H1 (cell line): ENCODE measurements at places on chromosomes 12 and 14. TPM values are rescaled to one million over a fixed set of nuclear protein-coding genes. Genes with fewer than 3 reads are reported as not detected.
A peak's percentile ranks its signal among the peaks of the same experiment; 100 is the strongest.

- DNase-seq: no peak
- H3K4me3 ChIP-seq: no peak overlapping the region
- peaks cover 3% of the 10 kb centered on the region for H3K4me1 ChIP-seq
- no peak overlapping the region for H3K27ac ChIP-seq
- H3K27me3 ChIP-seq: no peaks in the 10 kb centered on the region
- no peaks in the 10 kb centered on the region for H3K36me3 ChIP-seq
Measured at GRCh38 chr14:53741479-53742232, 215.0 kb downstream of the BMP4 start.

DNA sequence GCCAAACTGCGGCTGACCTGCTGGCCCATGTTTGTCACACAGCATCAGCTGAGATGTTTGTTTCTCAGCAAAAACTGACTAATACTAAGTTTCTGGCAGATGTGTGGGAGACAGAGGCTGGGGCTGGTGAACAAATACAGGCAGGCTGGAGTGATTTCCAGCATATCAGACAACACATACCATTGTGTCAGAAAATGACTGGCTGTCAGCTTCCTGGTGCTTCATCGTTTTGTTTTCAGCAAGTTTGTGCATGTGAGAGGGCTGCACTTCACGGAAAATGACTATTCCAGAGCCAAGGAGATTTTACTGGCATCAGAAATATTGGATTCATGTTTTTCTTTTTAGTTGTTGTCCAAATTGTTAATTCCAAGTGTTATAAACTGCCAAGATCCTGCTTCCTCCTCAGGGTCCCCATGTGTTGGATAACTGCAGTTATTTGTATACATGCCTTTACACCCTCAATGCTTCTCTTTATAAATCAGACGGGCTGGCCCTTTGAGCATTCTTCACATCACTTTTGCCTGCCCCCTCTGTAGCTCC lies 145.7 kb downstream of the GALC start:
- H3K36me3 ChIP-seq: no peaks in the 10 kb centered on the region
- H3K4me1 ChIP-seq: no peaks in the 10 kb centered on the region
- H3K27me3 ChIP-seq: no peaks in the 10 kb centered on the region
- no peak overlapping the region for H3K4me3 ChIP-seq
- no peak overlapping the region for H3K27ac ChIP-seq
- DNase-seq: no peak

GRCh38 chr12:20096430-20096829 lies 271.9 kb upstream of the PDE3A start:
- no peak overlapping the region for H3K27ac ChIP-seq
- no peak overlapping the region for H3K4me3 ChIP-seq
- no peak for DNase-seq
- H3K36me3 ChIP-seq: no peaks in the 10 kb centered on the region

GRCh38 chr14:77579065-77579464 lies 37.4 kb downstream of the SPTLC2 start:
- no peaks in the 10 kb centered on the region for H3K36me3 ChIP-seq
- H3K27me3 ChIP-seq: no peaks in the 10 kb centered on the region
- H3K4me1 ChIP-seq: no peaks in the 10 kb centered on the region
- DNase-seq: no peak
- no peak overlapping the region for H3K27ac ChIP-seq

GRCh38 chr12:124233846-124234640 lies 60.9 kb upstream of the RFLNA start:
- no peak overlapping the region for H3K4me3 ChIP-seq
- H3K27me3 ChIP-seq: no peaks in the 10 kb centered on the region
- no peaks in the 10 kb centered on the region for H3K4me1 ChIP-seq
- H3K36me3 ChIP-seq: no peaks in the 10 kb centered on the region

DNA sequence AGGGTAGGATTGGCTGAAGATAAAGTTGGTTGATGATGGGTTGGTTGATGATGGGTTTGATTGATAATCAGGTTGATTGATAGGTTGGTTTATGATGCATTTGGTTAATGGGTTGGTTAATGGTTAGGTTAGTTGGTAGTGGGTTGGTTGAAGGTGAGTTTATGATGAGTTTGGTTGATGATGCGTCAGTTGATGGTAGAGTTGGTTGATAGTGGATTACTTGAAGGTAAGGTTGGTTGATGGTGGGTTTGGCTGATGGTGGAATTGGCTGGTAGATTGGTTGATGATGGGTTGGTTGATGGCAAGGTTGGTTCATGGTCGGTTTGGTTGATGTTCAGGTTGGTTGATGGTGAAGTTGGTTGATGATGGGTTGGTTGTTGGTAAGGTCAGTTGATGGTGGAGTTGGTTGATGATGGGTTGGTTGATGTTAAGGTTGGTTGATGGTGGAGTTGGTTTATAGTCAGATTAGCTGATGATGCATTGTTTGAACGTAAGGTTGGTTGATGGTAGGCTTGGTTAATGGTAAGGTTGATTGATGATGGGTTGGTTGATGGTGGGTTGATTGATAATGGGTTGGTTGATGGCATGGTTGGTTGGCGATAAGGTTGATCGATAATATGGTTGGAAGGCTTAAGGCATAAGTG lies 146.4 kb downstream of the ADGRD1 start:
- no peak for DNase-seq
- no peak overlapping the region for H3K27ac ChIP-seq
- no peaks in the 10 kb centered on the region for H3K36me3 ChIP-seq
- no peaks in the 10 kb centered on the region for H3K27me3 ChIP-seq
- no peak overlapping the region for H3K4me3 ChIP-seq

NPFF gene
- 0.80 TPM in 1 of 2 replicates, not detected in the other for total RNA-seq

DNA sequence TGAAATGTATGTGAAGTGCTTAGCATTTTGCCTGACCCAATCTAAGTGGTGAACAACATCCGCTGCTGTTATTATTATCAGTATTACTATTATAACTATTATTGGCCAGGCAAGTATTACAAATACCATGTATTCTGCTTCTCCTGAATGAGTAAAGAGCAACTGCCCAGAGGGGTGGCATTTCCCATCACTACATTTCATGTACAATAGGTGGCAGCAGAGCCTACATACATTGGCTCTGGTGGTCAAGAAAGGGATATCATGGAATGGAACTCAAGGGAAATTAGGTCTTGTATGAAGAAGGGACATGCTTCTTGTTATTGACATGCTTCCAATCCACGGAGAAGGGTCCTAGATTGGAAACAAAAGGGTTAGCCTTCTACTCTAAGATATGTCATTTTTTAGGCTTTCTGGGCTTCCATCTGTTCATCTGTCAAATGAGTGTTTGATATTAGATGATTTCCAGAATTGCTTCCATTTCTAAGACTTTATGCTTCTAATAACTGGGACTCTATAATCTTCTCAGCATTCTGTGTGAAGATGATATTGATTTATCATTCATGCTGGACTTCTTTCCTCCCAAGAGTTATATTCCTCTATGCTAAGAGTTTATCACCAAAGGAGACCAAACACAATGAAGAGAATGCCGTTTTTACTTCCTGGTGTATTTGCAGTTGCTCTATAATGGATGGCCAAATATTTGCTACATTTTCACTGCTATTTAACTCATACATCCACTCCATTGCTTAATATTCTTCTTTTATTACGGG lies 239.1 kb downstream of the SSPN start:
- no peak for DNase-seq
- no peaks in the 10 kb centered on the region for H3K27me3 ChIP-seq
- H3K27ac ChIP-seq: no peak overlapping the region
- no peaks in the 10 kb centered on the region for H3K36me3 ChIP-seq
- no peak overlapping the region for H3K4me3 ChIP-seq
- no peaks in the 10 kb centered on the region for H3K4me1 ChIP-seq

DNA sequence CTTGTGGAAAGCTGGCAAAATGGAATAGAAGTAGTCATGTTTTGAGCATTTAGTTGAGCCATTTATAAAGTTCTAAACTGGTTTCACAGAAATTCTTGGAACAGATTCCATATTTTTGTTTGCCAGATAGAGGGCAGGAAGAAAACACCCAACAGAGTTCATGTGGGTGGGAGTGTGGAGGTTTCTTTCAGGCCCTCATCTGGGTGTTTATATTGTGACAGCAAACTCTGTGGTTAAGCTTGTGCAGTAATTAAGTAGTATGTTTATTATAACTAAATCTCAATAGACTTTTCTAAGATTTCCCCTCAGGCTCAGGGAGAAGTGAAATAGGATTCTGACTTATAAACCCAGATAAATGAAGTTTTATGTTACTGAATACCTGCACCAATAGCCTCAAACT lies 57.4 kb downstream of the SPPL3 start:
- no peaks in the 10 kb centered on the region for H3K27me3 ChIP-seq
- no peaks in the 10 kb centered on the region for H3K36me3 ChIP-seq
- no peaks in the 10 kb centered on the region for H3K4me1 ChIP-seq
- H3K4me3 ChIP-seq: no peak overlapping the region

GRCh38 chr14:64730061-64730440 lies 25.8 kb downstream of the PLEKHG3 start:
- H3K4me1 ChIP-seq: peaks cover 16% of the 10 kb centered on the region
- H3K27ac ChIP-seq: no peak overlapping the region
- H3K4me3 ChIP-seq: no peak overlapping the region
- DNase-seq: no peak
- H3K36me3 ChIP-seq: peaks cover 47% of the 10 kb centered on the region

DNA sequence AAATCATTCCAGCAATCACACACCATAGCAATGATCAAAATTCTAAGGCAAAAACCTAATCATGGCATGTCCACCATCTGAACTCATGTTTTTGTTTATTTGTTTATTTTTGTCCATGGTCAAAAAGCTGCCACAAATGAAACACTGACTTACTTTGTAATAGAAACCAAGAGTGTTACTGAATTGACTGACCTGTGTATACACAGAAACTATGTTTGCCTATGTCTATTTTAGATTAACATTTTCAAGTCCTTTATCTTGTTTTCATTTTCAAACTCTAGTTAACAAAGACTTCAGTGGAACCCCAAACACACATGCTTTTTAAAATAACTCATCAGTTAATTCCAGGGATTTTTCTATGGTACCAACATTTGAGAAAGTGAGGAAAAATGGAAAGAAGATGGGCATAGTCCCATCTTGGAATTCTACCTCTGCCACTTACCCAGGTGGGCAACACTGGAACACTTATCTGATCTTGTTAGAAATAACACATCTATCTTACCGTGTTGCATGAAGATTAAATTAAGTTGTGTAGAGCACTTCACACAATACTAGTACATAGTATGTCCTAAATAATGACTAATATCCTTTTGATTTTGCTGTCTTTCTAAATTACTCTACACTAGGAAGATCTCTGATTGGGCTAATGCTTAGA lies 6.4 kb downstream of the LUM start:
- H3K36me3 ChIP-seq: no peaks in the 10 kb centered on the region
- no peak overlapping the region for H3K27ac ChIP-seq
- no peak overlapping the region for H3K4me3 ChIP-seq
- no peaks in the 10 kb centered on the region for H3K27me3 ChIP-seq
- DNase-seq: no peak

DNA sequence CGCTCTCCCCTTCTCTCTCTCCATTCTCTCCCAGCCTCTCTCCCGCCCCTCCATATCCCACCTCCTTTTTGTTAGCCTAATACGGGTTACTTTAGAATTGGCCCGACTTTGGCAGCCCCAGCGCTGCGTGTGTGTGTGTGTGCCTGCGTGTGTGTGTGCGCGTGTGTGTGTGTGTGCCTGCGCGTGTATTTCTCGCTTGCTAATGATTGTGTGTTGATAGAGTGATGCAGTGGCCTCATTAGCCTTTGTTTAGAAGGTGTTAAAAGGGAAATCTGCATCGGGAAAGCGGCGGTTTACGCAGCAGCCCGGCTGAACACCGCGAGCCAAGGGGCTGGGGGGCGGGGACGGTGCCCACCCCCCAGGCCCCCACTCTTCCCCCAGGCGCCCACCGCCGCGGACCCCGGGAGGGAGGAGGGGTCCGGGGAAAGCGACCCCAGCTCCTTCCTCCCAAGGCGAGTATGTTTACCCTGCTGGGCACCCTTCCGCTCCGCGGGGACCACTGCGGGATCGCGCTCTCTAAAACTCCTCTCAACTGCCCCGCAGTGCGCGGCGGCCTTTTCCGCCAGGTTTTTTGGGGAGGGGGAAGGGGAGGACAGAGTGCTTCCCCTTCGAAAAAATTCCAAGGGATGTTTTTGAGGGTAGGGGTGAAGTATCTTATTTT lies 6.8 kb upstream of the LHX5 start:
- peaks cover 77% of the 10 kb centered on the region for H3K27me3 ChIP-seq
- H3K27ac ChIP-seq: no peak overlapping the region
- H3K36me3 ChIP-seq: no peaks in the 10 kb centered on the region

GRCh38 chr14:100655741-100656085 lies 68.5 kb upstream of the BEGAIN start:
- no peak overlapping the region for H3K4me3 ChIP-seq
- H3K27ac ChIP-seq: no peak overlapping the region
- no peaks in the 10 kb centered on the region for H3K36me3 ChIP-seq
- H3K27me3 ChIP-seq: no peaks in the 10 kb centered on the region
- DNase-seq: no peak

DNA sequence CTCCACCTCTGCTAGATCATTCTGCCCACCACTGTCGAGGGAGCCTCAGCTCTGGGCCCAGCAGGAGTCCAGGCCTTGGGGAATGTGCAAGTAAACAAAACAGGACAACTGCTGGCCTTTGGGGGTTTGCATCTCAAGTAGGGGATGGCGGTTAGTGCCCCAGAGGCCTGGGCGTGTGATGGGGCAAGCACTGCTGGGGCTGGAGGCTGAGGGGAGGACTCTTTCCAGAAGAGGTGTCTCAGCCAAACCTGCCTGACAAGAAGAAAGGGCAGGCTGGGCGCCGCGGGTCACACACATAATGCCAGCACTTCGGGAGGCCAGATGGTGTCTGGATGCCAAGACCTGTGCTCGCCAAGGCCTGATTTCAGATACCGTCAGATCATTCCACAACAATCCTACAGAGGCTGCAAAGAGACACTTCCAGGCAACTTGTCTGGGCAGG lies 8.6 kb upstream of the ALDH2 start:
- H3K27ac ChIP-seq: no peak overlapping the region
- DNase-seq: peak; percentile 54
- H3K4me1 ChIP-seq: peaks cover 11% of the 10 kb centered on the region
- H3K27me3 ChIP-seq: no peaks in the 10 kb centered on the region

- no peaks in the 10 kb centered on the region for H3K27me3 ChIP-seq
- H3K27ac ChIP-seq: no peak overlapping the region
- DNase-seq: no peak
- H3K4me3 ChIP-seq: no peak overlapping the region
Measured at GRCh38 chr14:33691907-33692306, 259.0 kb downstream of the EGLN3 start.

KRT75 gene
- not detected in 2 replicates for total RNA-seq

DNA sequence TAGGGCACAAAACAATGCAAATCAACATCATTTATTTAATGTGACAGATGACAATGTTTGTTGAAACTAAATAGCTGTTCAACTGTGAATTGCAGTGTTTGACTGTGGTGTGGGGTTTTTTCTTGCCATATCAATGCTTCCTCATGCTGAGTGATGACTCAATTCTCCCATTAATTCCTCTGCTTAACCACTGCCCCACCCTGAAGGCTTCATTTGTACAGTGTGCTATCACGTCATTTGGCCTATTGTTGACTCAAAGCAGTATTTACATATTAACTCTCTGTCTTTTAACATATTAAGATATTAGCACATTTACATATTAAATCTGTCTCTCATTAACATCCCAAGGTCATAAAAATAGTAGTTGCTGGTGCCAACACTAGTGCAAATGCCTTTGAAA lies 164.8 kb upstream of the NRXN3 start:
- H3K36me3 ChIP-seq: no peaks in the 10 kb centered on the region
- no peaks in the 10 kb centered on the region for H3K27me3 ChIP-seq
- no peak overlapping the region for H3K4me3 ChIP-seq
- no peaks in the 10 kb centered on the region for H3K4me1 ChIP-seq
- H3K27ac ChIP-seq: no peak overlapping the region

GRCh38 chr14:51484485-51484884 lies 167.2 kb upstream of the FRMD6 start:
- H3K27me3 ChIP-seq: no peaks in the 10 kb centered on the region
- no peak overlapping the region for H3K27ac ChIP-seq
- no peak overlapping the region for H3K4me3 ChIP-seq
- H3K4me1 ChIP-seq: no peaks in the 10 kb centered on the region
- DNase-seq: no peak
